ENCODE measurements at places on chromosomes 2 and 18. TPM values are rescaled to one million over a fixed set of nuclear protein-coding genes. Genes with fewer than 3 reads are reported as not detected.

C1QL2 gene
- not detected for total RNA-seq

- no peak for DNase-seq
These were observed 593.1 kb downstream of the RNF144A start for GRCh38 chr2:7510353-7510752.

GRCh38 chr2:180058993-180059392 lies 51.9 kb upstream of the CWC22 start:
- DNase-seq, result no peak

- peak; percentile 17 for DNase-seq
These were observed 24.1 kb downstream of the IGFBP2 start for GRCh38 chr2:216657086-216657855.

DLGAP1 gene
- total RNA-seq, result 0.17 TPM

- DNase-seq, result peak; percentile 15
These were observed 70.6 kb downstream of the B3GNT2 start for GRCh38 chr2:62266433-62267038.

C2orf66 gene
- total RNA-seq, result 0.14 TPM

DNA sequence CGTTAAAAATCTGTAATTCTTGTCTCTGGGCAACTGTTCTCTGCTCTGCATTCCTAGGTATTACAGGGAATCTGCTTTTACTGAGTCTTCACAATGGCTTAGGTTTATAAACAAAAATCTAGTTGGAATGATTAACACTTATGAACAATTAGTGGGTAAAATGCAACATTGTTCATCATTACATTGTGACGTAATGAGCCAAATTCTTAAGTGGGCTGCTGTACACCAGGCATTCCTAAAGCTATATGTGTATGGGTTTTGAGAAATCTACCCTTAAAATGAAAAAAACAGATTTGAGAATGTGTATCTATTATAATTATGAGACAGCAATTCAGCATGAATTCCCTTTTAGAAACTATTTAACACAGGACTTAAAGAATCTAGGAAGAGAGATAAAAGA lies 41.5 kb upstream of the ERBB4 start:
- DNase-seq, result no peak

- DNase-seq, result no peak
These were observed 19.5 kb downstream of the CNOT11 start for GRCh38 chr2:101272045-101272784.

SH3RF3 gene
- total RNA-seq, result 13.5 TPM

CROCC2 gene
- not detected for total RNA-seq

- DNase-seq, result no peak
These were observed 176.2 kb upstream of the HDAC4 start for GRCh38 chr2:239576784-239577685.

DNA sequence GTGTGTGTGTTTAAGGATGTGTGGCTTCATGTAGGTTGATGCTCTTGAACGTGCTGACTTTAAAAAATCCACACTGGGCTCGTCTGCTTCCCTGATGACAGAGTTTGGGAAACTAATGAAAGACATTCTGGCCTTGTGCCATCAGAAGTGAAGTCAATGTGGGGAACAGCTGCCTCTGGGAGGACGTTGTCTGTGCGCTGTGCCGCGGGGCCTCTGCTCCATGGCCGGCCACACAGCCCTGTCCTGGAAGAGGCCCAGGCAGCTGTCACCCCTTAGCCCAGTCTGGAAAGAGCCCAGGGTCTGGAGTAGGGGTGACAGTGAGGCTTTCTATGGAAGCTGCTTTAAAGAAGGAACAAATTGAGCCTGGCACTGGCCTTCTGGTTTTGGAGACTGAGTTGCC lies 155.8 kb downstream of the SH3RF3 start:
- DNase-seq, result peak; percentile 63

- peak; percentile 2 for DNase-seq
These were observed 879 bp downstream of the TMEM178A start for GRCh38 chr2:39666491-39667101.

DNA sequence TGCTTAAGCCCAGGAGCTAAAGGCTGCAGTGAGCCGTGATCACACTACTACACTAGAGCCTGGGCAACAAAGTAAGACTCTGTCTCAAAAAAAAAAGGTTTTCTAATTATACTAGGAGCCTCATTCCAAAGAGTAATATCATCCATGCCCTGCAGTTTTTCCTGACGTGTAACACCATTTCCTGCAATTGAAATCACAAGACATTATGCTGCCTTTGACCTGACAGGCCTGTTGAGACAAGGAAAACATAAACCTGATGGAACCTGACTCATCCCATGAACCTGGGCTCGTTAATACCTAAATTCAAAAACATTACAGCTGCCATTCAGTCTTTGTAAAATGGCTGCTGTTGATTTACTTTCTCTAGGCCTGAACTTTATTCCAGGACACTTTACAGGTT lies 58.7 kb upstream of the PEX13 start:
- DNase-seq, result peak; percentile 96

DNAH7 gene
- 0.09 TPM for total RNA-seq

TCF7L1 gene
- 8.5 TPM for total RNA-seq

MDH1B gene
- 0.33 TPM for total RNA-seq

- no peak for DNase-seq
These were observed 157.9 kb upstream of the MAP3K20 start for GRCh38 chr2:172917716-172918115.

DNA sequence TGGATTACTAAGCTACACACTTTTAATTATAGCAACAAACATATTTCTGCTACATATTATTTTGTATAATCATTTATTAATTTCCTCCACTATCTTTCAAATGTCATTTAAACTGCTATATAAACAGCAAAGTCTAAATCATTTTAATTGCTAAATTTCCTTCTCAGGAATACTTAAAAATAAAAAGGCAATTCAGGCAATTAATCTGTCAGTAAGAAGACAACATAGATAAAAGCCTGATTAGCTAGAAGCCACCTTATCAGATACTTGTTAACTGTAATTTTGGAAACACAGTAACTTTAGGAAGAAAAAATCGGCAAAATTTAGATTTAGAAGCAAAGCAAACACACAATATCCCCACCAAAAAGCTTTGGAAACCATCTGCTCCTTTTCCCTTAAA lies 188.2 kb upstream of the ZNF804A start:
- DNase-seq, result no peak

GRCh38 chr2:171158790-171159371 lies 1.8 kb downstream of the TLK1 start:
- peak; percentile 35 for DNase-seq

- DNase-seq, result no peak
These were observed 119.0 kb downstream of the GCA start for GRCh38 chr2:162462911-162463310.

DNA sequence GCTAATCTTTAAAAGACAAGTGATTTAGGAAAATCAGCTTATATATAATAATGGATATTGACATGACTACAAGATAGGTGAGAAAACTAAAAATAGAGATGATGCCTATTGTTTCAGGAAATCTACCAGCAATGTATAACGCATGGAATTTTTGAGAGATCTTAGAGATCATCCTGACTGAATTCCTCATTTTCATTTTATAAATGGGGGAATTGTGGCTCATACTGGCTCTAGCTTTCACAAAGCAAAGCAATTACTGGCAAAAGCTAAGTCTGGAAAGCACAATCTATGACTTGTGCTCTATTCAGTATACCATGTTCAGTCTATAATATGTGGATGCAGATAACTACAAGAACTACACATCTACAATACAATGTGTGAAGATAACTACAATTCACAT lies 51.9 kb upstream of the FANCL start:
- no peak for DNase-seq

DNA sequence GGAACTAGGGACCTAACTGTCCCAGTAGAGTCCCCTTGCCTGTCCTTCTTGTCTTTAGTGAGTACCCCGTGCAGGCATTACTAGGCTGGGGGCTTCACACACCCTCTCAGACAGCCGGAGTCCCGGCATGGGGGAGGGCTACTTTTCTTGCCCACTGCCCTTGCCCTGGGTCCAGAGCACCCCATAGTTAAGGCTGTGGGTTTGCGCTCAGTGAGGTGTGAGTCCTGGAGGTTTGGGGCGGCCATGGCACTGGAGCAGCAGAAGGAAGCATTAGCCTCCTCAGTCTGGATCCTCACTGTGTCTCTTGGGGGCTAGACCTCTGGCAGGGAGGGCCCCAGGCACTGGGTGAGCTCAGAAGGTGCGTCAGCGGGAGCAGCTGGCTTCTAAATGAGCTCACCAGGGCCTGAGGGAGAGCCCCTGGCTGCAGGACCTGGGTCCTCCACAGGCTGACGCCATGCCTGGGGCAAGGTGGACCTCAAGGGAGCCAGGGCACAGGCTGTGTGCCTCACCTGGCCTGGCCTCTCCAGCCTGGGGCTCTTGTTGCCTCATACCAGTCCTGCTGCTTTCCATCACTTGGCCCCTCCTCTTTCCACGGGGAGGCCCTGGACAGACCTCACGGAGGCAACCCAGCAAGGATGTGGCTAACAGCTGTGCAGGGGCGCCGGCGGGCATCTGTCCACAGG lies 27.4 kb downstream of the HS6ST1 start:
- DNase-seq, result no peak

- DNase-seq, result no peak
These were observed 47.6 kb downstream of the MAPK4 start for GRCh38 chr18:50607378-50607926.

DNA sequence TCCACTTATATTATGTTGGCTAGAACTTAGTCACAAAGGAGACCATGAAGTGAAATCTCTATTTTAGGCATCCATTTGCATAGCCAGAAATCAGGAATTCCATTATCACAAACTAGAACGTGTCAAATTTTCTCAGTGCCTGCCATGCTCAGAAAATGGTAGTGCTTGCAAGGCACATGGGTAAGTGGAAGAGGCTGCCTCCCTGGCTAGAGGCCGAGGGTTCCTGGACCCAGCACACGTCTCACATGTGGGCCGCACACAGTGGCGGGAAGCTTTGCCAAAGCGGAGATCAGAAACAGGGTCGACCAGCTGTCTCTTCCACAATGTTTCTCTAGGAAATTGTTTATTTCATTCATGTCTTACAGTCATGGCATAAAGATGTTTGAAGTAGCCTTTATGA lies 42.3 kb downstream of the TRAF3IP1 start:
- DNase-seq, result no peak

DSG1 gene
- total RNA-seq, result not detected

GRCh38 chr2:12854001-12854530 lies 137.3 kb downstream of the TRIB2 start:
- no peak for DNase-seq

DNA sequence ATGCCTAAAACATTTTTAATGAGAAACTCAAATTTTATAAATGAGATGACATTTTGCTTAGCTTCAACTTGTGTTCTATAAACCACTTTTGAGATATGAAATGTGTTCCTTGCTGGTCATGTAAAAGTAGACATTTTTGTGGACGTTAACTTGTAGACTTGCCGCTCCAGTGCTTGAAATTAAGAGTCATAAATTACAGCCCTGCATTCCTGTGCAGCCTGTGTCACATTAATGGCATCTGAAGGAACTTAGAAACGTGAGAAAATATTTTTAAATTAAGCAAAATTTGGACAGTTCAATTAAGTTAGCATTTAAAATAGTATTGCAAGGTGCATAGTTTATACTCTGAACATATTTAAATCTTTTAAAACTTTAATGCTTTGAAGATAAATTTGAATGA lies 98.3 kb upstream of the LDLRAD4 start:
- no peak for DNase-seq

GRCh38 chr2:158999458-158999857 lies 31.0 kb downstream of the TANC1 start:
- DNase-seq, result peak; percentile 65

LONRF2 gene
- not detected for total RNA-seq

- no peak for DNase-seq
These were observed 10.1 kb downstream of the EXOC6B start for GRCh38 chr2:72815655-72816278.

- DNase-seq, result no peak
These were observed 33.6 kb upstream of the SNED1 start for GRCh38 chr2:240964704-240965295.

GRCh38 chr2:17959833-17960232 lies 81.4 kb downstream of the KCNS3 start:
- DNase-seq, result no peak

SLC14A1 gene
- not detected for total RNA-seq

- peak; percentile 73 for DNase-seq
These were observed 84.9 kb downstream of the CMPK2 start for GRCh38 chr2:6780765-6781274.

- no peak for DNase-seq
These were observed 483.3 kb downstream of the PLCL1 start for GRCh38 chr2:198287706-198288105.

- no peak for DNase-seq
These were observed 613.9 kb downstream of the IRS1 start for GRCh38 chr2:226185616-226186211.

DNA sequence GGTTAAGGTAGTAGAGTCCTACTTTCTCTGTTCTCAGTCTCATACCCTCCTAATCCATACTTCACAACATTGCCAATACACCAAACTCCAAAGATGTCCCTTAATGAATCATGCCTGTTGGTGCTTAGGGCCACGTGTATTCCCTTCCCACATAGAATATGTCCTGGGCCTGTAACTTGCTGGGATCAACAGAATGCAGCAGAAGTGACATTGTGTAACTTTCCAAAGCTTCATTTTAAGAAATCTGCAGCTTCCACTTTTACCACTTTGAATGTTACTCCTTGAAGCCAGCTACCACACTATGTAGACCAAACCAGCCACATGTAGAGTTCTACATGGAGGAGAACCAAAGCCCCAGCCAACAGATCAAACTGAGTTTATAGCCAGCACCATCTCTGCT lies 58.5 kb upstream of the ARHGAP15 start:
- no peak for DNase-seq
